Nasal cavity respiratory epithelium epithelial cell of viscerocranial mucosa (primary cell): ENCODE measurements at places on chromosomes 12 and 14. TPM values are rescaled to one million over a fixed set of nuclear protein-coding genes. Genes with fewer than 3 reads are reported as not detected.

Gene ANKRD33
- not detected in 2 replicates for total RNA-seq

Gene DIO2
- 0.07 and 0.68 TPM in 2 replicates for total RNA-seq

Gene OTUB2
- 2.7 and 4.2 TPM in 2 replicates for total RNA-seq

Gene COCH
- total RNA-seq, result under 0.01 TPM in 1 of 2 replicates, not detected in the other

Gene ST8SIA1
- total RNA-seq, result 0.34 and 0.64 TPM in 2 replicates

Gene CMKLR1
- not detected in 2 replicates for total RNA-seq

Gene PTGDR
- not detected in 2 replicates for total RNA-seq

Gene SLCO1C1
- not detected in 2 replicates for total RNA-seq

Gene APOF
- total RNA-seq, result not detected in 2 replicates

Gene VPS33A
- 19.1 and 23.0 TPM in 2 replicates for total RNA-seq
